ENCODE measurements at places on chromosomes 1 and 21.

GRCh38 chr1:34597877-34598514, 156.9 kb upstream of the GJB5 start:
- DNase-seq, result no peak

DNA sequence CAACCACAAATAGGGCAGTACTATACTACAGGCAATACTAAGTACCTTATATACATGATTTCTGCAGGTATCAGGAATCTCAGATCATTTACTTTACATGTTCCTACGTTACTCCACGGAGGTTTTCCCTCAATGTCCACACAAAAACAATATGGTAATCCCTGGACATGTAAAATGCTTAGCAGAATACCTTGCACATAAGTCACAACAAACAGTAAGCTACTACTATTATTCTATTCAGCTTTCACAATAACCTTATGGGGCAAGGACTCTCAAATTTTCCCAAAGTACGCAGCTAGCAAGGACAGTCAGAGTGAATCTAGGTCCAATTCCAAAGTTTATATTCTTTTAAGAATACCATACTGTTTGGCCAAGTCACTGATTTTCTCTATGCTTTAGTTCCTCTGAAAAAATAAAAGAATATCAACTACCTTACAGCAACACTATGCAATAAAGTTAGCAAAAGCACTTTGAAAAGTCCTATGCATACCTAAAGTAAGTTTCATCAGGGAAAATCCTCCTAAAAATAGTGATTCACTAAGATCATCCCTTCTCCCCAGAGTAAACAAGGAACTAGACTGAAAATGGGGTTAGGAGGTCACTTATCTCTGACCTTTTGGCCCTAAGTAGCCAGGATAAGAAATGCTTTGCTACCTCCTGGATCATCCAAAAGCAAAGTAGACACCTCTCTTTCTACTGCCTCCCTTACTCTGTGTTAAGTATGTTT, 67.4 kb downstream of the LUZP1 start:
- no peak for DNase-seq

GRCh38 chr1:94253456-94254017, 16.2 kb upstream of the ARHGAP29 start:
- no peak for DNase-seq

DNA sequence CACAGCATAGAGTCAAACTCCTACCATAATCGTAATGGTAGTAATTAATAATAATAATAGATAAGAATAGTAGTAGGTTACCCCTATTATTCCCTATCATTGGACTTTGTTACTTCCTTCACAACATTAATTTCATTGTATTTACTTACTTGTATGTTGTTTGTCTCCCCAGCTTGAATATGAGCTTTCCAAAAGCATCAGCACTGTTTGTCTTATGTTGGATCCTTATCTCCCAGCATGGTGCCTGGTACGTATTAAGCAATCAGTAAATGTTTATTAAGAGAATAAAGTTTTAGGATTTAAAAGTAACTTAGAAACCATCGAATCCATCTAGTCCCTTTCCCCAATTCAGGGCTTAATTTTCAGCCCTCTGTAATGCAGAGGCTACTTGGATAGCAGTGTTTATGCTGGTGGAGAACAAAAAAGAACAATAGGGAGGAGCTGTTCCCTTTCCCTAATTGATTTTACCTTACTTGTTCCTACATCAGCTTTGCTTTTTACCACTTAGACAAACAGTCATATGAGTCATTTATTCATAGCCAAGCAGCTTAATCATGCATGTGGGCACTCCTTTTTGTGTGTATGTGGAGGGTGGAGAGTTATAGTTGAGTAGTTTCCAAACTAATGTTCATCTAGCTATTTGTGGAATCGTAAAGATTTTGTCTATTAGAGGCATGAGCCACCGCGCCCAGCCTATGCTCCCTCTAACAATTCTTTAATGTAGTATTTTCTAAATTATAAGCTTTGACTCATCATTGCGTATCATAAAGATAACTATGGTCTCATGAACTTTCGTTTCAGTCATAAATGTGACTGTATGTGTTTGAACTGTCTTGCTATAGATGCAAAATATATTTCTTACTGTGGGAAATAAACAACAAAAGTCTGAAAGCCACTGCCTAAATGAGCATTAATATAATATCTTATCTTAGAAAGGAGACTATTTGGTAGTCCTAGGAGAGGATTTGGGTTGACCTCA, 20.9 kb upstream of the DR1 start:
- no peak for DNase-seq

GRCh38 chr1:25061261-25061995, 131.4 kb upstream of the RUNX3 start:
- DNase-seq, result no peak

DNA sequence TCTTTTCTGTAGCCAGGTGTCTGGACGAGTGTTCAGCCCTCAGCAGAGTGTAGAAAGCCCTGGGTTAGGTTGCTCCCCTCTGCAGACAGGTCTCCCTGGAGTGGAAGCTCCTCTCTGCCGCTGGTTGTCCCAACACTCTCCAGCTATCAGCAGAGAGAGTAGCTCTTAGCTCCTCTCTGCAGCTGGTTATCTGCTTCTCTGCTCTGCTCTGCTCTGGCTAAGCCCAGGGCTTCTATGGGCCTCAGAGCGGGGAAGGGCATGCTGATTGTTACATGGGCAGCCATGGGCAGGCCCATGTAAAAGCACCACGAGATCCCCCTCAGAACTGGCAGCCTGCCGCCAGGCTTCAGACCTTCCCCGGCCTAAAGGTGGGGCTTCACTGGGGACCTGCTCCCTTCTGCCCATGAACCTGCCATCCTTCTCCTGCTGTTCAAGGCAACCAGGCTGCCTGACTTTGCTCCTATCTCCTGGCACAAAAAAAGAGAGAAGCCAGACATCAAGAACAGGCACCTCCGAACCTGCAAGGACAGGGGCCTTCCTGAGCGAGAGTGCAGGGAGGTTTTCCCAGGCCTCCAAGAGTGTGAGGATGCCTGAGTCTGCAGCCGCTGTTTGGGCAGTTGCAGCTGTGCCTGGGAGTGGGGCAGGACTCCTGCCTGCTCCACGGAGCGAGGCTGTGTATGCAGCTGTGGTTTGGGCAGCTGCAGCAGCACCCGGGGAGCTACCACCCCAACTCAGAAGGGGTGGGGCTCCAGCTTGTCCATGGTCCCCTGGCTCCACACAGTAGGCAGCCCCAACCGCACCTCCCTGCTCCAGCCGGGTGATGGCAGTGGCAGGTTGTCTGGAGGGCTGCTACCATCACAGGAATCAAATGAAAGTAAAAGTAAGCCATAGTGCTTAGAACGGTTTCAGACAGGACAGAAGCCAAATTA, 973.7 kb downstream of the LTN1 start:
- DNase-seq, result no peak

GRCh38 chr1:157959750-157960149, 33.7 kb upstream of the KIRREL1 start:
- no peak for DNase-seq

GRCh38 chr1:207670997-207671396, 26.1 kb downstream of the CR1L start:
- no peak for DNase-seq

DNA sequence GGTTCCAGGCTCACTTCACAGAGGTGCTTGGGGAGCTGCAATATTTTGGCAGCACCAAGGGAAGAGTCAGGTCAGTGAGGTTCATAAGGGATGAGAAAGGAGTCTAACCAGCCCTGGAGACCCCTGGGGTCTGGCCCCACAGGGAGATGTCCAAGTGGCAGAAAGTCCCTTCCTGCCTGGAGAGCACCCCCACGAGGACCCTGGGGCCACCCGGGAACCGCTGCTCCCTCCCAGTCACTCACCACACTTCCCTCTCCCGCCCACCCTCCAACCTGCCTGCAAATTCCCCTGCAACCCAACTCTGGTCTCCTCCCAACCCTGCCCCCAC, 6.5 kb upstream of the ITGB2 start:
- no peak for DNase-seq

DNA sequence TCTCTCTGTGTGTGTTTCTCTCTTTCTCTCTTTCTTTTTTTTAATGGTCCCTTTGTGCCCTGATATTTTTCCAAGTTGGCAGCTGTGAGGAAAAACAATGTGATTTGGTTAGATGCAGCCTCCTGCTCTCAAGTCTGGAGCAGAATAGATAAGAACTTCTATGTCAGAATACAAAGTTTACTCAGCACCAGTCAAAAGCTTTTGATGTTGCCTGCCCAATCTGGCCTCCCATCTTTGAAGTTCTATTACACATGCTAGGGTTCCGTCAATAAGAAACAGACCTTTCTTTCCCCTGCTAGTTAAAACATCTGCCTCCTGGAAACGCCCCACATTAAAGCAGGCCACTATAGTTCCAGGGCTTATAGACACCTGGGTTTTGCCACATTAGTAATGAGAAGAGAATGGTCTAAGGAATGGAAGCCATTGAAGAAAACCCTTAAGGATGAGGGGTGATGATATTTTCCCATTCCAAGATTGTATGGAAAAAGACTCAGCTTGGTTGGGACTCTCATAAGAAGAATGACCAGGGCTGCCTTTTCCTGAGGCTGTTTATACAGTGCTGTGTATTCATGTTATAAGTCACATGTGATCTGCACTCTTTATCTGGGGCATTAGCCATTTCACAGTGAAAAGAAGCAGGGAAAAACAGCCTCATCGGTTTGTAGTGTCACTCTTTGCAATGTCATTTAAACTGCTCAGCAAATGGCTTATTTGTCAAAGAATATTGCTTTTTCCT, 414.7 kb upstream of the PROX1 start:
- DNase-seq, result no peak

GRCh38 chr1:209428241-209428921, 155.1 kb upstream of the CAMK1G start:
- DNase-seq, result no peak

DNA sequence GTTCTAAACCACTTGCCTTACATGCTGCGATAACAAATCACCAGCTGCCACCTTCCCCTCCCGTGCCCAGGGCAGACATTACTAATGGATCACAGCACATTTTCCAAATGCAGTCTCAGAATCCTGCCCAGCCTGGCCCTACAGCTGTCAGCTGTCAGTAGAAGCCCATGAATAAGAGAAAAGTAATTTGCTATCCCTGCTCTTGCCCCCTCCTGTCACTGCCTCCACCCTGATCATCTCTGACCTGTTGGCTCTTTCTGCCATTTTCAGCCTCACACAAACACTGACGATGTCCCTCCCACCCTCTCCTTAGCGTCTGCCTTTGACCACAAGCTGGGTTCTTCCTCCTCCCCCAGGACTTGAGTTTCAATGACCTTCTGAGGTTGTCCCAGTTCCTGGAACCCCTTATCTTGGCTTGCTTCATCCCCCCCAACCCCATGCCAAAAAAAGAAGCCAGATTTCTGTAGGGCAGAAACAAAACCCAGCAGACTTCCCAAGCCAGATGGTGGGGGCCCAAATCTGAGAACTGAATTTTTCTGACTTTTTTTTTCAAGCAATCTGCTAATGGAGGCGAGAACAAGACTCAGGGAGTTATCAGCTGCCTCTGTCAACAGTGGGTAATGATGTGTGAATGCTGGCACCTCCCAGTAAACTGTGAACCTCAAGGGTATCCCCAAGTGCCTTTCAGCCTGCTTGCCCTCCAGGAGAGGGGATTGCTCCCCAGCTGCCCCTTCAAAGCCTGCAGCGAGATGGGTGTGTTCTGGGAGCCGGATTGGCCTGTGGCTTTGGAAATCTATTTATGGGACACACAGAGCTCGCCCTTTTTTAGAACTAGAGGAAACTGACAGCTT, 216.5 kb upstream of the VAMP3 start:
- no peak for DNase-seq

DNA sequence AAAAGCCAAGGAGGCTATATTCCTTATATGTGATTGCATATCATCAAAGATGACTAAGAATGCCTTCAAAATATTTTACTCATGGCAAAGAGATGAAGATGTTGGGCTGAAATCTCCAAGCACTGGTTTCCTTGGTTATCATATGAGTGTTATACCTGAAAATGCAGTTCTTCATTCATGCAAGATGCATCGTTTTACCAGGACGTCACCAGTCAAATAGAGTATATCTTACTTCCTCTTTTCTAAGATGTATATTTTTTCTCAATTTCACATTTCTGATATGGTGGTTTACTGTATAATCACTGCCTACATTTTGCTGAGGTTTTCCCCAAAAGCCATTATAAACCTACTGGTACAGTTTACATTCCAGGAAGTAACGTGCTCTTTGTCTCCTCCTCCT, 1085.7 kb downstream of the NCAM2 start:
- DNase-seq, result no peak

DNA sequence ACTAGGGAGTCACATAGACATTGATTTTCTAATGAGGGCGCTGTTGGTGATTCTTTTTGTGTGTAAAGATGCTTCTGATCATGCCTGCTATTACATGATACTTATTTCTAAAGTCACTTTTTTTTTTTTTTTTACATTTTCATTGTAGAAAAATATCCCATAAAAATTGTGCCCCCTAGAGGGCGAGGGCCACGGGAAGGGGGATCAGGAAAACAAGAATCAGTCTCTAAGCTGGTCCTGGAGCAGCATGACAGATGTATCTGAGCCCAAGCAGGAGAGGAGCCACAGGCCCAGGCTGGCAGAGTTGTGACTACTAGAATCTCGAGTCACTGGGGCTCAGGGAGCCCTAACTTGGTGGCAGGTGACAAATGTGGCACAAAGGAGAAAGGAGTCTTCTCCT, 28.1 kb downstream of the ZSCAN20 start:
- no peak for DNase-seq

DNA sequence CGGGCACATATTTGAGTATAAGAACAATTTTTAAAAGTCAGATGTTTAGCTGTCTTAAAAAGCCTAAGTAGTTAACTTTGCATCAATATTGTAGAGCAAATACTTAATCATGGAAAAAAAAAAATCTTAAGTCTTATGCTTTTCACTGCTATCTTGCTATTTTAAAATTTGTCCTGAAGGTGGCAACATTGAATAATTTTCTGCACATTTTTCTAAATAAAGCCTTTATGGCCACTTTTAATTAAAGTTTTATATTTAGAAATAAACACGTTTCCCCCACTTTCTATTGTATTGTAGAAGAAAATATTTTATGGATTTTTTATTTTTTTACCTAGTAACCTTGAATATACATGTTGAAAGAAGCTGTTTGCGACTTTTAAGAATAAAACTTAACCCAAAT, 198.8 kb downstream of the AMY1C start:
- no peak for DNase-seq

GRCh38 chr21:42315296-42315891, at the start of gene TFF3:
TFF3 (minus strand) TSS chr21:42315409; CDS start chr21:42315374, 35 bp downstream.
- no peak for DNase-seq

DNA sequence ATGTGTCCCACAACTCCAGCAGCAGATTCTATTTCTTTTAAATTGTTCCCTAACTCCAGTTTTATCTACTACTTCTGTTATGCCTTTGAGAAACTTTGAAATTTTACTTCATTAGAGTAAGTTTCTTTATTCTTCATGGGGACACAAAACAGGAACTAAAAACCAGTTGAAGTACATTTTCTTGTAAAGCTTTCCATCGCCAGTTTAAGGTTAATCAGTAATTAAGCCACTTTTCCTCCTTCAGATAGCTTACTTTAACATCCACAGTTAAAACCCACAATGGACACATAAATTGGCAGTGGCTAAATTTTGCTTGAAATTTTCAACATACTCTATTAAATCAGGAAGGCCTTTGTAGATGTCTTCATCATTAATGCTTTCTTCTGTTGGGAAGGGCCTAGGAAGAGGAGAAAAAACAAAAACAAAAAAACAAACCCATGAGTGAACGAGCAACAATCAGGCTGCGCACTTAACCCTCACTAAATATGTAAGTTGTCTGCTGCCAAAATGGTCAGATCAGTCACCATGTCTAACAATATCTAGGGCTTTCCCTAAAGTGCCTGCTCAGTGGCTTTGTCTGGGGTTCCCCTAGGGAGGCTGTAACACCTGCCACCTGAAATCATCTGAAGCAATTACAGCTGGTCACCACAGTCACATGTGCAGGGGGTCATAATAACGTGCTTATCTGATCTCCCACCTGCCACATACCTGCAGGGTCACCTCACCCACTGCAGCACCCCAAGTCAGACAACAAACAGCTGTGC, 187.9 kb downstream of the VAV3 start:
- DNase-seq, result no peak

All from stimulated activated CD8-positive, alpha-beta memory T cell treated with anti-CD3 and anti-CD28 coated beads, Interleukin-15, amount 100 ng/mL, for 1 hour (primary cell).